ENCODE measurements at places on chromosomes 12 and 14.

GRCh38 chr14:77144412-77145115 lies 3.0 kb upstream of the ZDHHC22 start:
- no peak for DNase-seq

- DNase-seq: peak; percentile 62
These were observed 836 bp downstream of the AAAS start for GRCh38 chr12:53320352-53321195.

GRCh38 chr12:104058802-104059201 lies 5.5 kb upstream of the HCFC2 start:
- no peak for DNase-seq

DNA sequence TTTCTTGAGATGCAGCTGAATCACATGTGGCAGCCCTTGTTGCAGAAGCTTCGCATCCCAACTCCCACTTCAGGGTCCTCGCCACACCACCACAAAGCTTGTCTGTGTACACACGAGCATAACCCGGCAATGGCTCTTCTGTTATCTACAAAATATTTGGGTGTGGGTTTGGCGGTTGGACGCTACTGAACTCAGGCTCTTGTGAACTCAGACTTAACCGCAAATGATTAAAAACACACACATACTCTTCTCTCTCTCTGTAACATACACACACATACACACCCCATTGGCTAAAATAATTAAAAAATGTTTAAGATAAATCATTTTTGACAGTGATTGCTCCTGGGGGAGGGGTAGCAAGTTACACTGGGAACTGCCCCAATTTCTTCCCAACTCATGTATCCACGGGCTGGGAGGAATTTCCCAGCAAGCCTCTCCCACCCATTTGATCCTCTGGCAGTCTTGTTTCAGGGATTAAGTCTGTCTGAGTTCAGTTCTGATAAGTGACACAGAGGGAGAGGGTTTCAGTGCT lies 63.7 kb upstream of the MANSC4 start:
- no peak for DNase-seq

DNA sequence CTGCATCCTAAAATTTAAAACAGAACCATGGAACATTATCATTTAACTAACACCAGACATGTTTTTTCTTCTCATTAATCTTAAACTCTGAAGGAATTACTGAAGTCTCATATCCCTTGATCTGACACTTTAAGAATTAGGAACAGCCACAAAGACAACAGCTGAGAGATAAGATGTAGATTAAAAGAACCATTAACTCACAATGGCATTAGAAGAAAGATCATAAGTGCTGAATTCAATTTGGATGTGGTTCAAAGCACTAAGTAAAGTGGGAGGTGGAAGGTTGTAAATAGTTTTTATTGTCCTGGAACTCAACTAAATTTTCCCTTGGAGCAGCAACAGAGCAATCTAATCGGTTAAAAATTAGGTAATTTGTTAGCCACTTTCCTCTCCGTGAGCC lies 199.0 kb upstream of the ATP2B1 start:
- DNase-seq: no peak

- peak; percentile 44 for DNase-seq
These were observed 668 bp downstream of the TRIP11 start for GRCh38 chr14:92039063-92039718.

DNA sequence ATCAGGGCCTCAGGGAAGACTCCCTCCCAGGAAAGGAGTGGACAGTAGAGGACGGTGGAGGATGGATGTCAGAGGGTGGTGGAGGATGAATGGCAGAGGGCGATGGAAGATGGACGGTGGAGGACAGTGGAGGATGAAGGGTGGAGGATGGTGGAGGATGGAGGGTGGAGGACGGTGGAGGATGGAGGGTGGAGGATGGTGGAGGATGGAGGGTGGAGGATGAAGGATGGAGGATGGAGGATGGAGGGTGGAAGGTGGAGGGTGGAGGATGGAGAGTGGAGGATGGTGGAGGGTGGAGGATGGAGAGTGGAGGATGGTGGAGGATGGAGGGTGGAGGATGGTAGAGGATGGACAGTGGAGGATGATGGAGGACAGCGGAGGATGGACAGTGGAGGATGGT lies 95.9 kb downstream of the LRRC74A start:
- no peak for DNase-seq

DNA sequence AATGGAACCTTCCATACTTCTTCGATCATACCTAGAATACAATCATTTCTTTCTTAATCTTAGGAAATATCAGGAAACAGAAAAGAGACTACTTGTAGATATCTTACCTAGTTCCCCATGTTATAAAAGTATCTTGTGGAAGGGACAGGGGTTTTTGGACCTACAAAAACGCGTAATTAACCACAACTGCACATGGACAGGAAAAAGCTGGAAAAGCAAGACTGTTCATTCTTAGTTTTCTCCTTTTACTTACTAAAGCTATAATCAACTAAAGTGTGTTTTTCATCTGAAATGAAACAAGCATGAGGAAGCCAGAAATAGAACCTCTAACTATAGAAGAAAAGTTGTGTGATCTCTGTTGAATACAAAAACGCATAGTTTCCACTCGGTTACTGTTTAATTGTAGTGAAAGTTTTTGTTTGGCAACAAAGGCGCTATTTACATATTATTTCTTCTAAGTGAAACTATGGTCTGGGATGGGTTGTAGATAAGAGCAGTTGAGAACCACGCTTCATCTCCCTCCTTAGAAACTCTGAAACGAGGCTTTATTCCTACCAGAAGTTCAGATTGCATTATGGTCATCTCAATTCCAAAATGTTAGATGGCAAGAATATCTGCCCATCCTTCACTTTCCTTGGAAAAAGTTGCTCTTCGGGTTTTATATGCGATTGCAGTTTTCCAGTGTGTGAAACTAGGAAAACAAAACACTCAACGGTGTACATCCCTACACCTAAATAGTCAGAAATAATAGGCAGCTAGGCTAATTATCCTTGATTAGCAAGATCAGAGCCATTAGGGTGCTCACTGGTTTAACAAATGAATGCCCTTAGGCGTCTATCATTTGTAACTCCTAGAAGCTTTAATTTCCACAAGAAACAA lies 1.1 kb downstream of the BCAT1 start:
- DNase-seq: no peak

DNA sequence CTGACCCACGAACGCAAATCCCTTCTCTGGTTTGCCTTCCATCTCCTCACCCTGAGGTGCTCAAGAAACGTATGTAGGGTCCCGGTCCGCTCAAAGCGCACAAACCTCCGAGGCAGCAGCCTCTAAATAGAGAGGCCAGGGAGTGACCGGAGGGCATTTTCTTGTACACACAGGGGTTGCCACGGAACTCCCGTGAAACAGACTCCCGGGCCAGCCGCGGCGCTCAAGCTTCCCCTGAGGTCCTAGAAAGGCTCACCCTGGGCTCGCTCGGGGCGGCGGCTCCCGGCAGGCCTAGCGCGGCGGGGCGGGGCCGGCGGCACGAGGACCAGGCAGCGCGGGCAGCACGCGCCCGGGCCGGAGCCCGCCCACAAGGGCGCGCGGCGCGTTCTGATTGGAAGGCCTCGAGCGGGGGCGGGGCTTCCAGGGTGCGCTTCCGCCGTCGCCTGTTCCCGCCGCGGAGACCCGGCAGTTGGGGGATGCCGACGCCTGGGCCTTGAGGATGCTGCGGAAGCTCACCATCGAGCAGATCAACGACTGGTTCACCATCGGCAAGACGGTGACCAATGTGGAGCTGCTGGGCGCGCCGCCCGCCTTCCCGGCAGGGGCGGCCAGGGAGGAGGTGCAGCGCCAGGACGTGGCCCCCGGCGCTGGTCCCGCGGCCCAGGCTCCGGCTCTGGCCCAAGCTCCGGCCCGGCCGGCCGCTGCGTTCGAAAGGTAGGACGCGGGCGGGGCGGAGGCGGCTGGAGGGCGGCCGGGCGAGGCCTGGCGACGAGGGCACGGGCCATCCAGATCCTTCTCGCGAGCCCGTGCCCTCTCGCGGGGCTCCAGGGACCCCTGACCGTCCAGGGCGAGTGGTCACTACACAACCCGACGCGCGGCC lies at the start of gene TDRD9:
Gene TDRD9 (plus strand): TSS at position 446 of the 880 bp plus-strand sequence. CDS start 54 bp downstream, at position 500.
- no peak for DNase-seq

DNA sequence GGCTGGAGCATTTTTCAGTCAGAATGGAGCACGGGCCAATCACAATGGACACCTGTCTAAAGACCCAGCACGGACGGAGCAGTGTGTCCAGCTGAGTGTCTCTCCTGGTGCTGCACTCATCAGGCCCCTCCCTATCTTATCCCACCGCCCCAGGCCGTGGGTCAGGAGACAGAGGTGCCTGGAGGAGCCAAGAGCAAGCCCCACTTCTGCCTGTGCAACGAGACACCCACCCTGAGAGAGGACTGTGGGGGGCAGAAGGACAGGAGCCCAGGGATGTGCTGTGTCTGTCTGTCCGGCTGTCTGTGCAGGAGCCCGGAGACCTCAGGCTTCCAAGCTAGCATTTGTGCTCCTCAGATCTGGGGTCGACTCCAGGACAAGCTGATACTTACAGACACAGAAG lies 69.6 kb upstream of the SFSWAP start:
- peak; percentile 46 for DNase-seq

DNA sequence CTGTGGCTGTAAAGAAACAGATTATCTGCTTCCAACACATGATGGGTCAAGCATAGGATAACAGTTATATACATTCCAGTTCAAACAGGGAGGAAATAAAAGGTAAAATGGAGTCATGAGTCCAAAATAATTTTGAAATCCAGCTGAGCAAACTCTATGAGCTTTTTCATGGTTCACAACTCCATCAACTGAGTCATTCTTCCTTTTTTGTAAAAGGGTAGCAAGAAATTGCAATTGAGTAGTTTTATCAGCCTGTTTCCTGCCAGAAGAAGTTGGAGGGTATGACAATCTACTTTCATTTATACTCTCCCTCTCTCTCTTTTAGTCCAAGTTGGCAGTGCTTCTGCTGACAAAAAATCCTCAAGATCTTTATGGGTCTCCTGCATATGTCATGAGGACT lies 95.6 kb downstream of the CPNE8 start:
- no peak for DNase-seq

DNA sequence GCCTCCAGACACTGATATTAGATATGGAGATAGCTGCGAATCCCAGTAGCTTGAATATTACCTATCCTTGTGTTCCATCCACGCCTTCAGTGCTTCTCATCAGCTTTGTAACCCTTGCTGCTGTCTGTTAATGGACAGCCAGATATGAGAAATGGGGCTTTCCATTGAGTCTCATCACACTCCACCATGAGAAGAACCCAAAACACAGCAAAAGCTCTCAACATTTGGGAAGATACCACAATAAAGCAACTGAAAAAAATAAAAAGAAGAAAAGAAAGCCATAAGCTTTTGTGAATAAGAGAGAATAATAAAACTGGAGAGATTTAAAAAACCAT lies 225.4 kb downstream of the GALC start:
- DNase-seq: no peak

DNA sequence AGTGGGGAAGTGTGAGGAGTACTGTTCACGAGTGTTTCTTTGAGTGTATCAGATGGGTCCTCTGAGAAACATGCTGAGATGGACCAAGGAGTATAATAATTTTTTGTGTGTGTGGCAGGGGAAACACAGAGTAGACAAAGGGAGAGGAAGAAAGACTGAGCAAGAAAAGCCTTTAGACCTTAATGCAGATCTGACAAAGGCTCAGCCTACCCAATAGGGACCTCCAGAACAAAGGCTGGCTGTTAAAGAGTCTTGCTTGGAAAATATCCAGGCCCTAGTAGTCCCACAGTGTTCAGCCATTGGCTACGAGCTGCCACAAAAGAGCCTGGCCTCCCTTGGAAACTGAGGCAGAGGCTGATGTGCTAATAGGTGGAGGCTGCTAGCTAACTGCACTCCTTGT lies 13.5 kb downstream of the COQ5 start:
- no peak for DNase-seq

- DNase-seq: no peak
These were observed 209.2 kb upstream of the C14orf180 start for GRCh38 chr14:104370256-104370870.

DNA sequence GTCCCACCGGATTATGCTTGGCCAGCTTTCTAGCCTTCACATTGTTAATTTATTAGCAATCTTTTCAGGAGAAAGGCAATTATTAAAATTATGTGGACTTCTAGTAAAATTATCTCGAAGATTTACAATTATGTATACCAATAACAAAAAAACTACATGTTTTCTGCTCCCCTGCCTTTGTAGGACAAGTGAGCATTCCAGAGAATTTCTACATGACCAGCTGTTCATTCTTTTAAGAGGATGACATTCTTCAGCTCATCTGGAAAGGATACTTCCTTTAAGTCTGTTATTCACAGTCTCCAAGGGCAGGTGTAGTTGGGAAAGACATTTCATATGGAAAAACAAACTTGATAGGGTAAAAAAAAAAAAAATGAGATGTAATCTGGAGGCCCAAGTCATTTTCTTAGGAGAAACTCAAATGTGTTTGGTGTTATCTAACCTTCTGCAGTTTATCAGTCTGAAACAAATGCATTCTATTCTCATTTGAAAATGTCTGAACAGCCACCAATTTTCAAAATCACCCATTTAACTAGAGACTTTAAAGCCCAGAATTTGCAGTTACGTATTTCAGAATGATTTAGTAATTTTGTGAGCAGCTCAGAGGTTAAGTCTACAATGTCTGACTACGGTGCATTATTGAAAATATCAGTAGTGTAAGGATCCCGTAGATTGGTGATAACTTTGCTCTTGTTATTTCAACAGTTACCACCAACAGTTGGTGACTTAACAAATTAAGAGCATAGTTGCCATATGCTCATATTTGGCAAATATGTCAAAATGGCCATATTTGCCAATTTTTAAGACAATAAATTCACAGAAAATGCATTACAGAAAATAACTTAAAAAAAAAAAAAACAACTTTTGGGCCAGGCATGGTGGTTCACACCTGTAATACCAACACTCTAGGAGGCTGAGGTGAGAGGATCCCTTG lies 1.8 kb upstream of the PHLDA1 start:
- no peak for DNase-seq

- no peak for DNase-seq
These were observed 183.4 kb upstream of the PLXNC1 start for GRCh38 chr12:93964936-93965335.

DNA sequence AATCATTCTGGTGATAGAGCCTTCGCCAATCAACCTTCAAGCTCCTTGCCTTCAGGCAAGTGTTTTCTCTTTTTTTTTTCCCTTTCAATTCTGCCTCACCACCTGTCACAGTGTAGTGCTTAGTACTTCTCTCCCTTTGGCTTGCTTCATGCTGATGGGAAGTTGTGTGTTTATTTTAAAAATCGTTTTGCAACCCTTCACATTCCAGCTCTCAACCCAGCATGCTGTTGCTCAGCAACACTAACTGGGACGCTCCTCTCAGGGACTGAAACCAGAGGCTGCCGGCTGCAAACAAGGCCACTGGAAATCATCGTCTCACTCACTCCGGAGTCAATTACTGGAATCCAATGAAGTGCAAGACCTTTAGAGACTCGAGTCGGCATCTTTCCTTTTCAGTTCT lies 342.7 kb downstream of the PRKD1 start:
- peak; percentile 88 for DNase-seq

GRCh38 chr14:24692382-24693352 lies 58.7 kb upstream of the GZMB start:
- no peak for DNase-seq

GRCh38 chr14:21999402-21999801 lies 325.8 kb upstream of the OR4E1 start:
- DNase-seq: no peak

GRCh38 chr12:48179466-48179865 lies 4.0 kb upstream of the CCDC184 start:
- no peak for DNase-seq

- DNase-seq: no peak
These were observed 148.4 kb downstream of the SLC25A21 start for GRCh38 chr14:37023875-37024565.
